SIG-M5 (cell line): ENCODE measurements at places on chromosomes 1 and 21.

DNA sequence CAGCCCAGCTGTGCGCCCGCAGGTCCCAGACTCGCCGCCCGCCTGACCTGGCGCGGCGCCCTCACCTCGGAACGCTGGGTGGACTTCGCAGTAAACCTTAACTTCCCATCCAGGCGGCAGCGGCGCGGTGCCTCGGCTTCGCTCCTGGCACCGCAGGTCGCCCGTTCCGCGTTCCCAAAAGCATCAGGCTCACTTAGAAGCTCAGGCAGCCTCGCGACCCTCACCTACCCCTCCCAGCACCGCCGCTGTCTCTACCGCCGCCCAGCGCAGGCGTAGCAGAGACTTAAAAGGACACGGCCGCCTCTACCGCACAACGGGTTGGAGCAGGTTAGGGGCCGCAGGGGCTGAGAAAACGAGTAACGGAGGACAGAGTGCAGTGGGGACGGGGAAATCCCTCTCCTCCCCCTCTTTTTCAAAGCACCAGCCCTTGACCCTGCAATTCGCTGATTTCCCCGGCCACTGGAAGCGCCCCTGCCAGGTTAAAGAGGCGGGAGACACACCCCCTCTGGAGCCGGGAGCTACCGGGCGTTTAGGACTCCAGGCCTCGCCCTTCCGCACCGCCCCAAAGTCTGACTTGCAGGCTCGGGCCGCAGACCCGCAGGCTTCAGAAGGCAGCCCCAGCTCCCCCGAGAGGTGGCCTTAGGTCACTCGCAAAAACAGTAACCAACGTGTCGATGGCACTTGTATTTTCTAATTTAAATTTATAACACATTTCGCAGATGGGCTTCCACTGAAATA is 328.5 kb downstream of the FAM72C start:
- DNase-seq = no peak

DNA sequence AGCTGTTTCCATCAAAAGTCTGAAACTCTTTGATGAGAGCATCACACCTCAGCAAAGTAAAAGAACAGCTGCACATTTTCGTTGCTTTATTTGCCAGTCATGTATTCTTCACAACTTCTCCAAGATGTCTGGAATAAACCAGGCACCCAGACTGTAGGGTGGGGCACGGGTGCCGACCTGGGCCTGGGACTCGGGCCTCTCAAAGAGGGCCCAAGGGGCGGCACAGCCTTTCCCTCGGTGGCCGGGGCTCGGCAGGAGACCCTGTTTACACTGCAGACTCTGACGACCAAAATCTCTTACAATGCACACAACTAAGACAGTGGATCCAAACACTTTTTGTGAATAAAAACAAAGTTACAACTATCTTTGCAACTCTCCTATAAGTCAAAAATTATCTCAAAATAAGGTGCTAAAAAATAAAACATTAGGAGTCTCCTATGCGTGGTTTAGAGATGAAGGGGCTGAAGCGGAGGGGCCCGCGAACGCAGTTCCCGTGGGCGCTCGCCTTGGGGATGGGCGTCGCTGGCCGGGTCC is 696 bp downstream of the LSS start:
- no peak for DNase-seq

- DNase-seq = no peak
Observed at GRCh38 chr1:106768077-106768476, 288.4 kb upstream of the PRMT6 start.

GRCh38 chr1:87600055-87600850 is 271.6 kb downstream of the LMO4 start:
- DNase-seq = no peak

- DNase-seq = no peak
Observed at GRCh38 chr1:166164995-166165660, 1.7 kb downstream of the FAM78B start.

GRCh38 chr21:44348861-44349260 is 4.6 kb upstream of the TRPM2 start:
- no peak for DNase-seq

DNA sequence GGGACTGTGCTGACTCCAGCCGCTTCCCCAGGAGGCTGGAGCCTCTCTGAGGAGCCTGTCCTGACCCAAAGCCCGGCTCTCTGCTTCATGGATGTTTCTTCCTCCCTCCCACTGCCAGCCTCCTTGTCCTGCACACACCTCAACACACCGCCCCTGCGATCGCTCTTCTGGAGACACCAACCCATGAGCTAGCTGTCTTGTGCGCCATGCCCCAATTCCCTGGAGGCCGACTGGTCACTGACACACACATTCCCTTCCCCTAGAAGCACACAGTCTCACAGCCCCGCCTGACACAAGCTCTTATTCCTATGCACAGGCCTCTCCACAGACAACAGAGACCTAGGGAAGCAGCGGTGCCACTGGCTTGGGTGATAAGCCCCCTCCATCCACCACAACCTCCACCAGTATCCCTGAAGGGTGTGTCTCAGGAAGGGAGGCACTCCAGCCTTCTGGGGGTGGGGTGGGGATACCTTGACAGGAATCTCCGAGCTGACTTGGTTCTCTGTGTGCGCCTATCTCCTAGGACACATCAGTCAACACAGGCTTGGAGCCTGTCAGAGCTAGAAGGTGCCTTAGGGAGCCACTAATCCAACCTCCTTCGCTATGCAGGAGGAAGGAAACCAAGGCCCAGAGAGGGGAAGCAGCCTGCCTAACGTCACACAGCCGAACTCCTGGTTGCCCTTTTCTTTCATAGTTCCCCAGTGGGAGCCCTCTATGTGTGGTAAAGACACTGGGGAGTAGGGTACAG is 31.1 kb downstream of the AHDC1 start:
- no peak for DNase-seq

- no peak for DNase-seq
Observed at GRCh38 chr21:35503671-35504070, 454.6 kb upstream of the RUNX1 start.

DNA sequence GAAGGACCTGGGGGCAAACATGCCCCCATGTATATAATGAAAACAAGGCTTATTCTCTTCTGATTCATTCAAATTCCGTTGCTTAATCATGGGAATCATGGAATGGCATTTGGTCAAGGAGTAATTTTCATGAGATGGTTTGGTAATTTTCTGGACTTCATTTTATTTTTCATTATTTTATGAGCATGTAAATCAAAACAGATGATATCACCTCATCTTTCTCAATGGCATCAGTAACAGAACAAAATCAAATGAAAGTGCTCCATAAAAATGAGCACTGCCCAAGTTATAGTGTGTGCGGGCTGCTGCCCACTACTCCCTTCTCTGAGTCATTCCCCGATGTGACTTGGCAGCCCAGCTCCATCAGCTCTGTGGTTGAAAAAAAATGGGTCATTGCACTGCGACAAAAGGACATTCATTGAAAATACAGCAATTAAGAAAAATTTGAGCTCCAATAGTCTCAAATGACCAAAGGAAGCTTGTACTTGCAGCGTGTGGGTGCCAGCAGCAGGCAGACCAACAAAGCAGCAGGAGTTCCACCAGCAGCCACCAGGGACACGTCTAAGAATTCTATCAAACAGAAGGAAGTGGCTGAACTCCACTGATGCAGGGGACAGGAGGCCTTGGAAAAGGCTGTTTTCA is 84.3 kb upstream of the VAV3 start:
- DNase-seq = no peak

DNA sequence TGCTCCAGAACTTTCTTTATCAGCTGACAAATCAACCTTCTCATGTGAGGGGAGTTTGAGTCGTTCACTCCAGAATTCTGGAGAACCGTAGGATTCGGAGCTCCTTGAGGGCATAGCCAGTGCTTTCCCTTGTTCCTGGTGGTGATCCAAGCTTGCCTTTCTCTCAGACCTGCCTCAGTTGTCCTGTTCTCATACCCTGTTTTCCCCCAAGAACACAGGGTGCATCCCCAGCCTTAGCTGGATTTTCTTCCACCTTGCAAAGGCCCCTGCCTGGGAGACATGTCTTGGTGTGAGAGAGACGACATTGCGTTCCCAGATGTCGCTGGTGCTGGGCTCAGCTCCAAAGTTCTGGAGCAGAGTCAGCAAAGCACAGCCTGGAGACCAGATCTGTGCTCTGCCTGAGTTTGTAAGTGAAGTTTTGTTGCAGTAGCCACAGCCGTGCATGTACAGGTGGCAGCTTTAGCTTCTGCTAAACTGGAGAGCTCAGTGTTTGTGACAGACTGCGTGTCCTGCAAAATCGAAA is 40.0 kb downstream of the ABCG1 start:
- no peak for DNase-seq

DNA sequence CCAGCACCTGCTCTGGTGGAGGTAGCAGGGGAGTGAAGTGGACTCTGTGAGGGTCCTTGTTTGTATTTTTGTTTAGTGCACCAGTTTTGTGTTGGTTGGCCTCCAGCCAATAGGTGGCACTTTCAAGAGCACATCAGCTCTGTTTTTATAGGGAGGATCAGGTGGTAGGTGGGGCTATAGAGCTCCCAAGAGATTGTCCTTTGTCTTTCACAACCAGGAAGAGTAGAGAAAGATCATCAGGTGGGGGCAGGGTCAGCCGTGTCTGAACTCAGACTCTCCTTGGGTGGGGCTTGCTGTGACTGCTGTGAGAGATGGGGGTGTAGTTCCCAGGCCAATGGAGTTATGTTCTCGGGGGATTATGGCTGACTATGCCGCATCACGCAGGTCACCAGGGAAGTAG is 159.8 kb downstream of the ZNF326 start:
- no peak for DNase-seq
